ENCODE measurements at places on chromosomes 5 and 9. TPM values are rescaled to one million over a fixed set of nuclear protein-coding genes. Genes with fewer than 3 reads are reported as not detected.

Gene HABP4
- total RNA-seq: 19.3 TPM

Gene PCDHGB2
- total RNA-seq: 0.50 TPM

Gene FOXD4L4
- total RNA-seq: not detected

Gene NAIF1
- total RNA-seq: 9.2 TPM

Gene LCN10
- not detected for total RNA-seq

Gene MLANA
- not detected for total RNA-seq

All from bronchus fibroblast of lung (primary cell).